Stimulated activated CD4-positive, alpha-beta T cell treated with anti-CD3 and anti-CD28 coated beads, Interleukin-1b, Interleukin-23, amount 100 ng/mL, for 48 hours (primary cell): ENCODE measurements at places on chromosomes 11 and 22.

DNA sequence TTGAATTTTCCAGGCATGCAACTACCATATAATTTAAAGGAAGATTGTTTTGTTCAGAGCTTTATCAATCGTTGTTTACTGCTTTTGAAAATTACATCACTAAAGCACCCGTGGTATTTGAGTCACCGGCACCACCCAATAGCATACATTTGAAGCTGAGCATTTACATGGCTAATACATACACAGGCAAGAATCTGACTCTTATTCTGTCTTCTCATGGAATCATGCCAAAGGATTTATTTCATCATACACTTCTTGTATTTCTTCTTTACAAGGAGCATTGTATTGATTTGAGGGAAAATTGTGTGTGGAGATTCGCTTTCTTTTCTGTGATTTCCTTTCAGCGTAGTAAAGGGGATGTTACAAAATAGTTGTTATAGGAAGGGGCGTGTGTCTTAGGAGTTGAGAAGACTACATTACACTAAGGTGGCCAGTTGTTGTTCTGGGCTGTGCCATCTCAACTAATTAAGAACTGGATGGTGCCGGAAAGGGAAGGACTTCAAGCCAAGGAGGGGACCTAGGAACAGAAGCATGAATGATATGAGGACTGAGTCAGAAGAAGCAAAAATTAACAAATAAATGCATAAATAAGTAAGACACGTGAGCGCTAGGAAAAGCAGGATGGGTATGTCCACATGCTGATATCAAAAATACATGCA, 12.9 kb upstream of the CD3E start:
- DNase-seq, result no peak

- DNase-seq, result no peak
Observed at GRCh38 chr22:43080616-43081015, 8.6 kb downstream of the TTLL1 start.

DNA sequence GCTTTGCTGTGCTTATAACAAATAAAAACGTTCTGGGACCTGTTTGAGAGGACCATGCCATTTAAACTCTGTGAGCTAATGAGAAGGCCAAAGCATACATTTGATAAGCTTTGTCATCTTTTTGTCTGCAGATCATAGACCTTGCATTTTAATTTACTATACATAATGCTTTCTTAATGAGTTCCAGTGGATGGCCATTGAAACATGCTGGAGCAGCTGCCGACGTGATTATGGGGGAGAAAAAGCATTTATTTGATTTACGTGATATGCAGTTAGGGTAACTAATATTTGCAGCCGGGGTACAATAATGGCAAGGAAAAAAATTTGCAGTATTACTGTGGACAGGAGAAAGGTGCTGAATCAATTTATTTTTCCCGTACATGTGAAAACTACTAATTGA, 240.2 kb downstream of the FAT3 start:
- DNase-seq, result no peak

DNA sequence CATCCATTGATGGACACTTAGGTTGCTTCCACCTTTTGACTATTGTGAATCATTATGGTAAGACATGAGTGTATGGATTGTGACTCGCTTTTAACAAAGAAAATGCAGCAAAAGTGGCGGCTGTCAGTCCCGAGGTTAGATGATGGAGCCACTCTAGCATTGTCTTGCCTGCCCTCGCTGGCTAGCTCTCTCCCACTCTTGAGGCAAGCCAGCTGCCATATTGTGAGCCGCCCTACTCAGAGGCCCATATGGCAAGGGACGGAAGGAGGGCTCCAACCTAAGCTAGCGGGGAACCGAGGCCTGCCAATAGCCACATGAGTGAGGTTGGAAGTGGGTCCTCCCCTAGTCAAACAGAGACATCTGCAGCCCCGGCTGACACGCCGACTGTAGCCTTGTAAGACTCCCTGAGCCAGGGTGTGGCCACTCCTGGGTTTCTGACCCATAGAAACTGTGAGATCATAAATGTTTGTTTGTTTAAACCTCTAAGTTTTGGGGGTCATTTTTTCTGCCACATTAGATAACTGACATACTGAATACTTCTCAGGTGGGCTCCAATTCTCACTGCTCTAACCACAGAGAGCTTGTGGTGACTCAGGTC, 160.2 kb downstream of the LDLRAD3 start:
- no peak for DNase-seq

GRCh38 chr22:49970528-49971231, 10.1 kb downstream of the PIM3 start:
- peak; percentile 99 for DNase-seq

GRCh38 chr11:87972133-87972532, 203.1 kb downstream of the RAB38 start:
- no peak for DNase-seq

GRCh38 chr11:10373340-10373739, 68.5 kb downstream of the ADM start:
- no peak for DNase-seq

DNA sequence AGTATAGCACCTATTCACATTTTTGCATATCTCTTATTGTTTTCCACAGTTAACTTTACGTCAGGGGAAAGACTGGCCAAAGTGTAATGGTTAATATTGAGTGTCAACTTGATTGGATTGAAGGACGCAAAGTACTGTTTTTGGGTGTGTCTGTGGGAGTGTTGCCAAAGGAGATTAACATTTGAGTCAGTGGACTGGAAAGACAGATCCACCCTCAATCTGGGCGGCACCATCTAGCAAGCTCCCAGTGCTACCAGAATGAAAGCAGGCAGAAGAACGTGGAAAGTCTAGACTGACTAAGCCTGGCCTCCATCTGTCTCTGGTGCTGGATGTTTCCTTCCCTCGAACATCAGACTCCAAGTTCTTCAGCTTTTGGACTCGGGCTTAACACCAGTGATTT, 1900.7 kb upstream of the RAG2 start:
- no peak for DNase-seq

GRCh38 chr22:20514658-20515406, 7.4 kb downstream of the MED15 start:
- DNase-seq, result peak; percentile 38

- DNase-seq, result no peak
Observed at GRCh38 chr11:34259087-34259486, 98.7 kb downstream of the ABTB2 start.

GRCh38 chr11:43784866-43785265, 95.8 kb upstream of the ALKBH3 start:
- no peak for DNase-seq
